Stimulated activated CD4-positive, alpha-beta T cell treated with anti-CD3 and anti-CD28 coated beads, TNF-alpha, amount 100 ng/mL, for 1 hour (primary cell): ENCODE measurements at places on chromosomes 3 and 15.

DNA sequence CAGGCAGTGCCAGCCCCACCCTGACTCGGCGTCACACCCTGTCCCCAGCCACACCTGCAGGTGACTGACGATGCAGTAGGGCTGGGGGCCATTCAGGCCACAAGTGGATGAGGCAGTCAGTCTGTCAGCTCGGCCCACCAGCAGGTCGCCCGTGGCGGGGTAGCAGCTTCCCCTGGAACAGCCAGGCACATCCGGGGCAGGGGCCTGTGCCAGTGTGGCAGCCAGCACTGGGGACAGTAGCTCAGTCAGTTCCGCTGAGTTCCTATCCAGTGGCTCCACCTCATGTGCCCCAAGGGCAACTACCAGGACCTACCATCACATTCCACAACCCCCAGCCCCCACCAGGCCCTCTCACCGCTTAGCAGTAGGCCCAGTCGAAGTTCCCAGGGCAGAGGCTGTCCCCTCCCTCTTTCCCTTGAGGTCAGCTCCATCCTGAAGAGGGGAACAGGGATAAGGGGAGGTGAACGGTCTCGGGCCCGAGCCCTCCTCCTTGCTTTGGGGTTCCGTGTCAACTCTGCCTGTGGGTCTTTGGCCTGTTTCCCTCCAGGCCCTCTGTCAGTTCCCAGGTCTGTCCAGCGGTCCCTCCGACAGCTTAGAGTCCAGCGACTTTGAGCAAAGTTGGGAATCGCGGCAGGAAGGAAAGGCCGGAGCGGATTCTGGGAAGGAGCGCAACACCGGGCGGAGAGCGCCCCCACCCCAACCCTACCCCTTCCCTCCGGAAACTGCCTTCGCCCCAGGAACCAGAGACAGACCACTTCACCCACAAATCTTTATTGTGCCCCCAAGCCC is at the start of gene LAMB2:
Gene LAMB2, minus strand, starts transcription at position 614 of the 789 bp plus-strand sequence. Its CDS starts 183 bp downstream, at position 431.
- no peak for DNase-seq

DNA sequence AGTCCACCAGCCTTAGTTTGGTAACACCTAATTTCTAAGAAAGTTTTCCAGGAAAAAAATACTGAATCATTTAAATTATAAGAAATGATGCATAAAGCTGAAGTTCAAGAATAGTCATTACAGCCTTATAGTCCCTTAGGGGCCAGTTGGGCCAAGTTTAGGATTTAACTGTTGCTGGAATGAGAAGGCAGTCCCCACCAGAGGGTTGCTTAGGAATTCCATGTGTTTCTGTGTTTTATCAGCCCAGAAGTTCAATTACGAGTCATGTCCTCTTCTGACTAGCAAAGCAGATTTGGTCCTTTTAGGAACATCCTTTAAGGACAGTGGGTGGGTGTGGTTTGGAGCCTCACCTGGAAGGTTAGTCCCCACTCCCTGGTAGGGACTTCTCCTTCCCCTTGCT is 57.0 kb upstream of the NR2E3 start:
- DNase-seq = no peak

DNA sequence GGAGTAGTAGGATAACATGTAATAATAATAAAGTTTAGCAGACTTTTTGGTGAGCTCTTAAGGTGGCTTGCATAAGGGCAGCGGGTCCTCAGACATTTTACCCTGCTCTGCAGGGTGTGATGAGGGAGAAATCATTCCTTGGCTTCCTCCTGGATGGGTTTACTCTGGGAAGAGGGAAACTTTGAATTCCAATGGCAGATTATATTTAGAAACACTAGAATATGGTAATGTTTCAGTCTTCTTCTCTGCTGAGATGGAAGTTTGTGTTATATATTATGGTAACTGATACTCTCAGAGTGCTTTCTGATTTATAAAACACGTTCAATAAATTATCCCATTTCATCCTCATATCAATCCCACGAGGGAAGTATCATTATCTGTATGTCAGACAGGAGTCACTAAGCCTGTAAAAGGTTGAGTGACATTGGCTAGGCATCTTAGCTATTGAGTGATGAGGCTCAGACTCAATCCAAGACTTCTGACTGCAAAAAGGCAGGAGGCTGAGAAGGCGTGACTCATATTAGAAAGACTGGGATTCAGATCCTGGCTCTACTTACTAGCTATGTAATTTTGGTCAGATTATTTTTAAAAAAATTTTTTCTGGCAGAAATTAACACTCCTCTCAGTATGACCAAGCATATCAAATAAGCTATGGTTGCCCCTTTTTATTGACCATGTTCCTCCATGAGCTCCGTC is 19.3 kb downstream of the PDIA5 start:
- DNase-seq = no peak

- no peak for DNase-seq
These were observed 13.0 kb downstream of the GP5 start for GRCh38 chr3:194386066-194386465.

DNA sequence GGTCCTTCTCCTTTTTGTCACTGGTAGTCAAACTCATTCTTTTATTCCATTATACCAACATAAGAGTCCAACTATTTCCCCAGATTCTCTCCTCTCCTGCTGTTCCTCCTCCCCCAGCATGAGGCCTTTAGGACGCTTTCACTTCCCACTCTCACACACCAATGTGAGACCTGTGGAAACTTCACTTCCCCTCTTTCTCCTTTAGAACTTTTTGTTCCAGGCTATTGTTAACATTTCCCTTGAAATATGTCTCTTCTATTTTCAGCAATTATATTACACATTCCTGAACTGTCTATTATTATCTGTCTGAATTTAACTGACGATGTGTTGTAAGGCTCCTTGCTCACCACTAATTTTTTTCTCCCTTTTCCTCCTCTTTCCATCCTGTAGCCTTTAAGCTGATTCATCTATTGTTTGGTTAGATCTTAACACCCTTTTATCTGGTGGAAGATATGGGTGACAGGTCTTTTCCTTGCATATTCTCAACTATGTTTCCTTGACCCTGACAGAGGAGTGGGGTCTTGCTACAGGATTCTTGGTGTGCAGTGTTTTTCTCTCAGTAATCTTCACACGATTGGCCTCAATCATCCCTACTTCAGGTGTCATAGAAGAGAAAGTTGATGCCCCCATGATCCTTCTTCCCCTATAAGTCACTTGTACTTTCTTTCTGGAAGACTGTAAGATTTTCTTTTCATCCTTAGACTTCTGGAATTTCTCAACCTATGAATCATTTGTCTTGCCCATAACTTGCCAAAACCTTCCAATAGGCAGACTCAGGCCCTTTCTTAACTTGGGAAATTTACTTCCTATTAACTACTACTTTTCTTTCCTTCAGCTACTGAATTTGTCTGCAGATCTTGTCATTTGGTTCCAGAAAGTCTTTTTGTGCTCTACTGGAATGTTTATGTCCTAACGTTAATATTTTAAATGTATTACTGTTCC is 5.9 kb downstream of the CYP19A1 start:
- DNase-seq = no peak

GRCh38 chr3:161284989-161285388 is 63.9 kb downstream of the NMD3 start:
- no peak for DNase-seq

DNA sequence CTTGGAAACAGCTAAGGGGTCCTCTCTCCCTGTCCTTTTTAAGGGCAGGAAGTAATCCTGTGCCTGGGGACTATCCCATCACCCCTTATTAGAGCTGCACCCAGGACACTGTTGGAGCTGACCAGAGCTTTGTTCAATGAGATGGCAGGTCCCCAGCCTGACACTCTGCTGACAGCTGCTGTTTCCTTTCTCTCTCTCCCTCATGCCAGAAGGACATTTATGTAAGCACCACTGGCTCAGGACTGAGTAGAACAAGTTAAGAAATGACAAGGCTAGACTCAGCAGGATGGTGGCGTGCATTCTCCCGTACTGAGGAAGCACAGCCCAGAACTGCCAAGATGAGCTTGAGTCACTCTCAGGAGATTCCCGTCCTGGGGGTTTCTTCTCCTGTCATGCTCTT is 17.3 kb downstream of the GJD2 start:
- no peak for DNase-seq

DNA sequence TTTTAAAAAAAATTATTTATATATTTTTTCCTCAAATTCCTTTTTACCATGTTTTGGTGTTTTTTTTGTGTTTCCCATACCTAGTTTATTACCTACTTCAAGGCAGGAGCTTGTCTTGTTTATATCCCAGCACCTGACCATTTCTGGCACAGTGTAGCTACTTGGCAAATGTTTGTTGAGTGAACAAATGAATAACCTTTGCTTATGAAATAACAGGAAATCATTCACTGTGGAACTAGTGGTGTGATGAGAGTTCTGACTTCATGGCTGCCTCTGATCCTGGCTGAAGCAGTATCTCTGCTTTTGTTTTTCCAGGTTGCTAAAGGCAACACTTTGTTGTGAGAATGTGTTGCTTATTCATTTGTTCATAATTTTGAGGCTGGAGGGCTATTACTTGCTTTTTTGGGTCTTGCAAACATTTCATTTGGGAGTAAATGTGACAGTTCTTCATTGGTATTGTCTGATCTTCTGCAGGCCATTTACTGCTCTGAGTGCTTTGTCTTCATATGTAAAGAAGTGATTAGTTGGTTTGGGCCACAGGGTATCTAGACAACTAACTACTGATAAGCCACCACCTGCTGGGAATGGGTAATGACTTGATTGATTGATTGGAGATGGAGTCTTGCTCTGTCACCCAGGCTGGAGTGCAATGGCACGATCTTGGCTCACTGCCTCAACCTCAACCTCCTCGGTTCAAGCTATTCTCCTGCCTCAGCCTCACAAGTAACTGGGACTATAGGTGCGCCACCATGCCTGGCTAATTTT is 5.7 kb downstream of the RAD54L2 start:
- DNase-seq = no peak

DNA sequence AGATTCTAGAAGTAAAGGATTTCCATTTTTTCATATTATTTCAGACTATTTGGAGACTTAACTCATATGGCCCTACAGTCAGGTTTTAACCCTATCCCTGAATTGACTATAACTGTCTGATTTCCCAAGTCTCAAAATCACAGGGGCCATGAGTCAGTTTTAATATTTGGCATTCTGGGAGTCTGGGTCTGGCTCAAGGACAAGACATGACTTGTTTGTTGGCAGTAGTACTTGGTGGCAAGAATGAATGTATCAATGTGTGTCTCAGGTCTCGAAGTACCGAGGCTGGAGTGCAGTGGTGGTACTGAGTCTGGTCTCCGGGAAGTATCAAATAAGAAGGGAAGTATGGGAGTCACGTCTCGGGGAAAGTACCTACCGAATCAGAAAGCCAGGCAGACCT is 10.8 kb downstream of the UMPS start:
- DNase-seq = no peak

- no peak for DNase-seq
These were observed 119.9 kb downstream of the NSMCE3 start for GRCh38 chr15:29149738-29150075.

GRCh38 chr15:52463638-52464037 is 65.0 kb downstream of the MYO5A start:
- DNase-seq = no peak
